Keratinocyte (primary cell): ENCODE measurements at places on chromosomes 16 and 17. TPM values are rescaled to one million over a fixed set of nuclear protein-coding genes. Genes with fewer than 3 reads are reported as not detected.

Gene IRX5
- polyA plus RNA-seq: 2.6 to 2.8 TPM (median 2.7 TPM) in 3 replicates

Gene DPH1
- 18.9 to 28.8 TPM (median 22.6 TPM) in 3 replicates for polyA plus RNA-seq

Gene TBC1D3G
- not detected in 3 replicates for polyA plus RNA-seq

Gene KRTAP2-1
- polyA plus RNA-seq: not detected in 3 replicates

DNA sequence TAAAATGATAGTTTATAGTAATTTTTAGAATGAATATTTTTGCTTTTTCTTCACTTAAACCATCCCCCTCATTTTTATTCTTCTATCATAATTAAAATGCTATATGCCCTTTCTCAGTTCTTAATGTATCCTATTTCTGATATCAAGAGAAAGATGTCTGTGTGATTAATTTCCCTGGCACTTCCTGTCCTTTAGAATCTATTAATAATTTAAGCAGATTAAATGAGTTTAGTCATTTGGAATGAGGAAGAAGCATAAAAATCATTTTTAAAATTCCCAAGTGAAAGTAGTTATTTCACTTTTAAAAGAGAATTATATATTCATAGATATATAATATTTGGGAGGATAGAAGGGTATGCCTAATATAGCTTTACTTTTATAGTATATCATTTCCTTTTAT, 27.8 kb upstream of the CDR2 start:
- no peak for DNase-seq

DNA sequence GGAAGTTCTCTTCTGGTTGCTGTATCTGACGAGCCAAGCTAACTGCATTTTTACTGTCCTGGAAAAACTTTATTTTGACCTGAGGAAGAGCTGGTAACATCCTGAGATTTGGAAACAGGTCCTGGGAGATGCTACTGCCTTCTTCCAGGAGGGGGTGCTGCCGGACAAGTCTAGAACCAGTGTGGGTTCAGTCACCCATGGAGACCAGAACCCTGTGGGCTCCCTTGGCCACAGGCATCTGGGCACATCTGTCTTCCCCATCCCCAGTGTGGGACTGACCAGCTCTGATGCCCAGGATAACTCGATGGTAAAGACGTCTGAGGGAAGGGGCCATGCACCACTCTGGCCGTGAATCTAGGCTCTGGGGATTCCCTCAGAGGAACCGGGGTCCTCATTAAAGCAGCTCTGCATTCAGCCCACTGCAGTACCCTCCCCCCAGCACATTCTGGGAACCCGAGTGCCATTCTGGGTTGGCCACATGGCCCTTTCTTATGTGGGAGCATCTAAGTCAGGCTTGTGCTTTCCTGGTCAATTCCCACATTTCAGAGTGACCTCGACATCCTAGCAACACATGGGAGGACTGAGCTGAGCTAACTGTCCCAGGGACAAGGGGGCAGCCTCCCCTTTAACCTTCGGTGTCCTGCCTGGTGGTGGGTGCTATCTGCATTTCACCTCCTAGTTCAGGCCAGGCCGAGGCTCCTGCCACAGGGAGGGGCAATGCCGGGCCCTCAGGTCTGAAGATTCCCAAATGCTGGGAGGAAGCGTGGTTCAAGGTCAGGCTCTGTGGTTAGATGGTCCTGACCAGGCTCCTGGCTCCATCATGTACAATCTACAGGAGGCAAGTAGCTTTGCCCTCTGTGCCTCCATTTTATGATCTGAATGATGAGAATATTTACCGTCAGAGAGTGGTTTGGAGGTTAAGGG, 6.4 kb downstream of the C16orf86 start:
- DNase-seq: no peak

- no peak for DNase-seq
Measured at GRCh38 chr17:71757156-71757555, 363.7 kb upstream of the SOX9 start.

DNA sequence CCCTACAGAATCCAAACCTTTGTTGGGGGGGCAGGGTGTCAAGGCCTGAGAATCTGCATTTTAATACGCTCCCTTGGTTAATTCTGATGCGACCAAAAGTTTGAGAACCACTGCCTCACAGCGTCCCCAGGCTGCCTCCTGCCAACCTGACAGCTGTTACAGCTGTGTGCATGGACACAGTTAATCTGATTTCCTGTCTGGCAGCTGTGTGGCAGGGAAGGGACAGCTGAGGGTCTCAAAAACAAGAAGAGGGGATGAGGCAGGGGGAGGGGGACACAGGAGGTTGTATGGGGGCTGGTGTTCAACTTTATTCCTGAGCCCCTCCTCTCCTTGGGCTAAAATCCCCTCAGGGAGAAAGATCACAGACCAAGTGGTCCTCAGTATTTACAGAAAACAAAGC, 17.5 kb downstream of the HDAC5 start:
- DNase-seq: no peak

- no peak for DNase-seq
Measured at GRCh38 chr17:82957469-82957795, 117.6 kb upstream of the ZNF750 start.

DNA sequence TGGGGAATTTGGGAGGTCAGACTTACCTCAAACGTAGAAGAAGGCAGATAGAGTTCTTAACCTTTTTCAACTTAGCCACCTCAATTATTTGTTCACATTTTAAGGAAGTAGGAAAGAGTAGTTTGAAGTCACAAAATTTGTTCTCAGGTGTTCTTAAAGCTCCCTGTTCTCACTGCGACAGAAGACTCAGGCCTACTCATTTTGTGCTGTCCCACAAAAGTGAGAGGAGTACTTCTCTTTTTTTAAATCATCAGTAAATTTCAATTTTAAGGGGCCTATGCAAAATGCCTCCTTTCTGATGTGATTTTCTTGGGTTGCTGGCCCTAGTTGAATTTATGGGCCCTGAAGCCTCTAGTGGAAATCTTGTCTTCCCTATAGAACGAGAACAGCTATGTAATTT, 133.4 kb downstream of the MAP2K6 start:
- DNase-seq: no peak

GRCh38 chr16:7086822-7087616, 245.6 kb upstream of the RBFOX1 start:
- no peak for DNase-seq
